ENCODE measurements at places on chromosomes 12 and 14.

DNA sequence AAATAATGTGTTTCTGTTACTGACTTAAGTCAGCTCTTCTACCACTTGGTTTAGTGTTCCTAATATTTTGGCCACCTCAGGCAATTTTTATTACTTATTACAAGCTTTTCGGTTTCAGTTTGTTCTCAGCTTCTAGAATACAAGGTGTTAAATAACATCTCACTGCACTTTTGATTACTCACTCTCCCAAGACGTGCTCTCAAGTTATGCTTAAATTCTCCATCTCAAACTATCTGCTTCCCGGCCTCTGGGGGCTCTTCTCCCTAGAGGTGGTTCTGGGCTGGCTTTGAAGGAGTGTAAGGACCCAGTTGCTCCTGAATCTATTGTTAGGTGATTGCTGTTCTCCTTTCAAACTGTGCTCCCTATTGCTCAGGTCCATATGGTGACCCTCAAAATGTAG is 193.9 kb upstream of the DDHD1 start:
- DNase-seq, result no peak

DNA sequence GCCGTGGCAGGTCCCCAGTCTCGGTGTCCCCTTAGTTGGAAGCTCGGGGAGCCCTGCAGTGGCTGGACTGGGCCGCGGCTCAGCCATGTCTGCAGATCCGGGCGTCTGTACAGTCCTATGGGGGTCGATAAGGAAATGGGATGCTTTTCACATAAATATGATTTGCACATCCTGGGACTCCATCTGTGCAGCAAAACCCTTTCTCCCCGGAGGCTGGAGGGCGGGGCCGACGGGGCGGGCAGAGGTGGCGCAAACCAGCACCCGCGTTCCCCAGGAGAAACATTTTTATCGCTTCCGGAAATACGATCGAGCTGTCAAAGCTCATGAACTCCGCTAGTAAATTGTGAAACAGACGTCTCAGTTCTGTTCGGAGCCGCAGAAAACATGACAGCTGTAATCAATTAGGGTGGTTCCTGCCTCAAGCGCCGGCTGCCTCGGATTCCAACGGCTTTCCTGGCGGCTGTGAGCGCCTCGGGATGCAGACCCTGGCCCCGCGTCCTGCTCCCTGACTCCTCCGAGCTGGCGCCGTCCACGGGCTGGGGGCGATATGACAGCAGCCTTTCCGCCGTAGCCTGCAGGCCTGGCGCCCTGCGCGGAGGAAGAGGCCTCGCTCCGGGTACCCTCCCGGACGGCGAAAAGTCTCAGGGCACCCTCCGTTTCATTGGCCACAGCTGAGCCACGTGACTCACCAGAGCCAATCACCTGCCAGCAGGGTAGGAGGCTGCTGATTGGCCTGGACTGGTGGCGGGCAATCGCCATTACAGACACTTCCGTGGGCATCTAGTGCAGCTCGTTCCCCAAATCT is 23.0 kb downstream of the DIO3 start:
- DNase-seq, result no peak

- DNase-seq, result no peak
Observed at GRCh38 chr14:30805284-30805683, 69.1 kb upstream of the COCH start.

GRCh38 chr12:4794491-4794890 is 74.3 kb downstream of the GALNT8 start:
- DNase-seq, result no peak

DNA sequence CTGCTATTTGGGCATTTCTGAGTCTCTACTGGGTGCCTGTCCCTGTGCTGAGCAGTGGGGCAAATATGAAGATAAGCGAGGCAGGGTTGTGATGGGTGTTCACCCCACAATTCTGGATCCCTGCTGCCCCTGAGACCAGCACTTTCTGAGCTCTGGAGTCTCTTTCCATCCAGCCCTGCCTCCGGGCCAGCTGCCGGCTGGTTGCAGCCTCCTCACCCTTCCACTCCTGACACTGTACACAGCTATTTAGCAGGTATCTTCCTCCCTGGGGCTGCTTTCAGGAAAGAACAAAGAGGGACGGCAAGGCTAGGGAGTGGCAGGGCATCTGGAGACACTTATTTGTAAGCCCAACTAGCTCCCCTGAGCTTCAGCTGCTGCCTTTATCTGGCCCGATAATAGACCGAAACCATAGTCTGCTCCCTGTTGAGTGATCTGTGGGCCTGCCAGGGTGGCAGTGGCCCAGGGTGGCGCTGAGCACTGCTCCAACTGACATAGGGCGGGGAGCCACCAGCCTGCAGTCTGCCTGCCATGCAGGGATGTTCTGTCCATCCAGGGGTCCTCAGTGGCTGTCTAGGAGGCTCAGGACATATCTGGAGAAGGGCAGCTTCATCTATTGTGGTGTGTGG is 7.6 kb upstream of the KRT80 start:
- DNase-seq, result no peak

DNA sequence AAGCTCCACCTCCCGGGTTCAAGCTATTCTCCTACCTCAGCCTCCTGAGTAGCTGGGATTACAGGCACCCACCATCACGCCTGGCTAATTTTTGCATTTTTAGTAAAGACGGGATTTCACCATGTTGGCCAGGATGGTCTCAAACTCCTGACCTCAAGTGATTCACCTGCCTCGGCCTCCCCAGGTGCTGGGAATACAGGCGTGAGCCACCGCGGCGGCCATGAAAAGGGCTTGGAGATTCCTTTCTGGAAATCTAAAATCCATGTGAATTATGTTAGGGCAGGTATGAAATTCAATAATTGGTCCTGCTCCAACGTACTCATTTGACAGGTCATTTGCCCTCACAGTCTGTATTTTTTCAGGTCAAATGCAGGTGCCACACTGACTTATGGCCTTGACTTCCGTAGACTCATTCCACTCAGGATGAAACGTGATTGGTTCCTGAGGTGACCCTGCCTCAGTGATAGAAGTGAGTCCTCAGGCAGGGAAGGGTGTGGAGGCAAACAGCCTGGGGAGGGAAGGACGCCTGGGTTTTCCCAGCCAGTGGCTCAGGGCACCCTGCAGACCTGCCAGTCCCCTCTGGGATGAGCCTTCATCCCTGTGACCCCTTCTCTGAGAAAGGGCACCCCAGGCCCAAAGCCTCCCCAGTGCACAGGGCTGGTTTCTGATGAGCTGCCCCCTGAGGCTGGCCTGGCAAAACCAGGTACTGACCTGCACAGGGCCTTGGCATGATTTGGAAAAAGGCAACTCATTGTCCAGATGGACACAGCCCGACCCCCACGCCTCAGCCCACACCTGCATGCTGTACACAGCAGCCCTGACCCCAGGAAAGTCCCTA is 48.7 kb downstream of the PSMA6 start:
- no peak for DNase-seq

Data from RWPE1 (cell line).